ENCODE measurements at places on chromosomes 11 and 22.

- no peak for DNase-seq
Observed at GRCh38 chr11:68093565-68093964, 27.6 kb downstream of the CHKA start.

DNA sequence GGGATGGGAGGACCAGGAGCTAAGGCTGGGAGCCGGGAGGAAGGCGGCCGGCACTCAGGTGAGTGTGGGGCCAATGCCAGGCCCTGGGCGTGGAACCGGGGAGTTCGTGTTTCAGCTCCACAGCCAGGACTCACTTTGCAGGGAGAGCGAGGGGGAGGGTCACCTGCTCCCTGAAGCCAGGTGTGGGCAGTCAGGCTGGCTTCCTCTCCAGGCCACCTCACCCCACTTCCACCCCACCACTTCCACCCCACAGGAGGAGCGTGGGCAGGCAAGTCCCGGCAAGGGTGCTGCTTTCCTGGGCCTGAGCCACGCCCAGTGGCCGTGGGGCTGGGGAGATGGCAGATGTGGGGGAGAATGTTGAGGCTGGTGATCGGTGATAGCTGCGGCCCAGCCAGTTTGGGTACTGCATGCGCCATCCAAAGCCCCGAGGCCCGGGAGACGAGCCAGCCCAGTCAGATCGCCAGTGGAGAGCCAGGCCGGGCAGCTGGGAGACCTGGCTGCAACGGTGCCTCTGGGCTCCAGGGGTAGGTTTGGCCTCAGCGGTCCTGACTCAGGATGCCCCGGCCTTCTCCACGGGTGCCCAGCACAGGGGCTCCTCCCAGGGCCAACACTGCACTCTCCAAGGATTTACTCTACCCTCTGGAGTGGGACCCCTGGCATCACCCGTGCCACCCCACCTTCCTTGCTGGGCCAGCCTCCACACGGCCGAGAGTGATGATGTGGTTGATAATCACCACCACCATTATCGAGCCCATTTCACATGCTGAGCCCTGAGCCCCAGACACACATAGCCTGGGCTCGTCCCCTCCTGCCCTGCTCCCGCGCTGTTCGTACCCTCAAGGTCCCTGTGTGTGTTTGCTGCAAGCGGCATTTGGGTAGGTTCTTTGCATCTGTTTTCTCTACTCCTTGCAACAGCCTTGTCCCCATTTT lies 93.8 kb downstream of the WNT7B start:
- no peak for DNase-seq

DNA sequence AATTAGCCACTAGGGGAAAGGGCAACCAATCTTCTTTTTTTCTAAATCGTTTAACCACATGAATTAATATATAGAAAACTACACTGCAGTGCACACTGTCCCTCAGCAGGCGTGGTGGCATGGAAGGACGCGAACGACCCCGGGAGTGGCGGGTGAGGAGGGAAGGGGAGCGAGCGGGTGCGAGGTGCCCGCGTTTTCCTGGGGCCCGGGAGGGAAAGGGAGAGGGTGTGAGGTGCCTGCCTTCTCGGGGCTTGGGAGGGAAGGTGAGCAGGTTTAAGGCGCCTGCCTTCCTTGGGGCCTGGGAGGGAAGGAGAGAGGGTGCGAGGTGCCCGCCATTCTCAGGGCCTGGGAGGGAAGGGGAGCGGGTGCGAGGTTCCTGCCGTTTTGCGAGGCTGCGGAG lies 765 bp downstream of the GAB4 start:
- no peak for DNase-seq

- no peak for DNase-seq
Observed at GRCh38 chr11:15818132-15818842, 538.1 kb downstream of the SOX6 start.

DNA sequence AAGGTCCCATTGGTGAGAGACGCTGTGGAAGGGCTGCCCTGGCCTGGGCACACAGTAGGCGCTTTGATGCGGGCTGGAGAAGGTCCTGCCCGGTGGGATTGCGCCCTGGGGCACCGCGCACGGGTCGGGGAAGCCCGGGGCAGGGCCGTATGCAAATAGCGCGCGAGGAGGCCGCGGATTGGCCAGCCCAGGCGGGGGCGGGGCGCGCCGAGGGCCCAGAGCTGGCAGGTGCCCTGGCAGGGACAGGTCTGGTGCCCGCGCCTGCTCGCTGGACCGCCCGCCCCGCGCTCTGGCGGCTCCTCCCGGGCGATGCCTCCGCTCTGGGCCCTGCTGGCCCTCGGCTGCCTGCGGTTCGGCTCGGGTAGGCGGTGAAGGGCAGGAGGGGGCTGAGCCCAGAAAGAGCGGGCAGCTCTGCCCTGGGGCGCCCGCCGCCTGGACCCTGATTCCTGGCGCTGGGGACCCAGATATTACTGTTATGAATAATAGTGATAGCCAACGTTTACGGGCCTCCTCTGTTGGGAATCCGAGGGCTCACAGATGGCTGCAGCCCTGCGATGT lies at the start of gene UPK3A:
TSS of gene UPK3A (plus strand) at position 245 of the 558 bp plus-strand sequence. CDS start at position 310, 65 bp downstream.
- DNase-seq = peak; percentile 59

DNA sequence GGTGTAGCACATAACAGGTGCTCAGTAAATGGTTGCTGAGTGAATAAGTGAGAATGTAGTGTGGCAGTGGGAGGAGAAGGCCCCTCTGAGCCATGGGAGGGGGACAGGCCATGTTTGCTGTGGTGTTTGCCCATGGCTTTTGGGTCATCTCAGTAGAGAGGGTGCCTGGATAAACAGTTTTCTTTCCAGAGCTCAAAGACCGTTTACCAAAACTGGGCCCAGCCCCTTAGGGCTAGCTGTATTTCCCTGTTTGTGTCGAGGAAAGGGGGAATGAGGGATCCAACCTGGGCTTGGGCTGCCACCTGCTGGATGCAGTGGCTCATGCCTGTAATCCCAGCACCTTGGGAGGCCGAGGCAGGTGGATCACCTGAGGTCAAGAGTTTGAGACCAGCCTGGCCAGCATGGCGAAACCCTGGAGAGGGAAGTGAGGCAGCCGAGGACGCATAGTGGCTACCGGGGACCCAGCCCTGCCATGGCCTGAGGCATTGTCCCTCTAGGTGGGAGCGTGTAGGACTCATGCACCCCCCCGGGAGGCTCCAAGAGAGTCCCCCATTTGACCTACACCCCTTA lies 8.7 kb upstream of the LTO1 start:
- DNase-seq = no peak

DNA sequence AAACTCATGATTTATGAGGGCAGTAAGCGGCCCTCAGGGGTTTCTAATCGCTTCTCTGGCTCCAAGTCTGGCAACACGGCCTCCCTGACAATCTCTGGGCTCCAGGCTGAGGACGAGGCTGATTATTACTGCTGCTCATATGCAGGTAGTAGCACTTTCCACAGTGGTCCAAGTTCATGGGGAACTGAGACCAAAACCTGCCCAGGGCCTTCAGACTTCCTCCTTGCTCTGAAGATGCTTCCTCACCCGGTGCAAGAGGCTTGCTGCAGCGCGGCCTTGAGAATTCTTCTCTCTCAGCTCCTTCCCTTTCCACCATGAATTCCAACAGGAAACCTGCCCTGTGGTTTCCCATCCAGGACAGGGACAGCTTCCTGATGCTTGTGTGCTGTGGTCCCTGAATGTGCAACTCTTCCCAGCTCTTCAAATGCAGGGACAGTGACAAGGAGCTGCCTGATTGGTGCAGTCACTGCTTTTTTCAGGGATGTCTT lies 53.9 kb downstream of the GGTLC2 start:
- no peak for DNase-seq

- no peak for DNase-seq
Observed at GRCh38 chr11:11805228-11805627, 36.5 kb upstream of the USP47 start.
